Stimulated activated CD4-positive, alpha-beta T cell treated with anti-CD3 and anti-CD28 coated beads, Interleukin-15, amount 100 ng/mL, for 24 hours (primary cell): ENCODE measurements at places on chromosomes 4 and X.

DNA sequence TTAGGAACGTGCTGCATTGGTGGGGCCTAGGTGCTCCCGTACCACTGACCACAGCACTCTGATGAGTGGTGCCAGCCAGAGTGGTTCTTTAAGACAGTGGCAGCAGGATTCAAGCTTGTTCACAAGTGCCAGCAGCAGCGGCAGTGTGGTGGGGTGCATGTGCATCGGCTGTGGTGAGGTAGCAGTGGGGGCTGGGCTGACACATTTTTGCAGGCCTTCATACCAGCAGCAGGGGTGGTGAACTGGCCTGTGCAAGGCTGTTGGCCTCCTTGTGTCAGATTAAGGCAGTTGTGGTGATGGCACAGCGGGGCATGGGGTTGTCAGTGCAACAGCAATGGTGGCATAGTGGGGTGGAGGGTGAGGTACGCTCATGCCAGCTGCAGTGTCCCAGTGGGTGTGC is 131.4 kb downstream of the PABPC4L start:
- no peak for DNase-seq

GRCh38 chr4:10346023-10346422 is 111.2 kb downstream of the ZNF518B start:
- no peak for DNase-seq

DNA sequence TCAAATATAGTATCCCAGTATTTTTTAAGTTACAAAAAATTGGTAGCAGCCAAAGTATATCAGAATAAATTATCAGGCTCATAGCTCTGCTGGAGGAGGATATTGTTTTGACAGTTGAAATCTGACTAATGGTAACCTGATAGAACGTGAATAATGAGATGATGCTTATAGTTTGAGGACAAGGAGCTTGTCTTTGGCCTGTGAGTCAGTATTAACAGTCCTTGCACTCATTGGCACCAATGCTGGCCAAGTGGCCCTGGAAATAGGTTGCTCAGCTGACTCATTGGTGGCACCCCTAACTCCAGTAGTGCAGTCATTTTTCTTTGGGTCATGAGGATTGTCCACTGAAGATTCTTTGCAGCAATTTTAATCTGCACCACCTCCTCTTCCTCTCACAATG is 203.3 kb upstream of the JADE1 start:
- no peak for DNase-seq

- DNase-seq, result no peak
Measured at GRCh38 chrX:52355108-52355507, 13.7 kb upstream of the XAGE2 start.

GRCh38 chrX:22366166-22366702 is 93.5 kb downstream of the CBLL2 start:
- DNase-seq, result no peak

DNA sequence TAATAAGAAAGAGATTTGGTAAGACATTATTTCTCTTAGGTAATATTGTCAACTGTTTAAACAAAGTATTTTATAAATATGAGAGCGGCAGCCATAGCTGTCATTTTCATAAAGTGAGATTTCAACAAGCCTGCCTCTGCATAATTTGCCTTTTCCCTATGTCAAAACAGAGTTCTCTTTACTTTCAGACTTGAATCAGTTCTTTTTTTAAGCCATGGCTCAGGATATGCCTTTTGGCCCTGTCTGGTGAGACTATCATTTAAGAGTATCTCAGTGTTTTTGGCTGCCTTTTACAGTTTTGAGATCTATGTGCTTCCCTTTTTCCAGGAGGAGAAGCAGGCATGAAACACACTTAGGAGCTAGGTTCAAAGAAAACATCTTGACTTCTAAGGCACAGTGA is 7.5 kb upstream of the GUCY1A1 start:
- no peak for DNase-seq

DNA sequence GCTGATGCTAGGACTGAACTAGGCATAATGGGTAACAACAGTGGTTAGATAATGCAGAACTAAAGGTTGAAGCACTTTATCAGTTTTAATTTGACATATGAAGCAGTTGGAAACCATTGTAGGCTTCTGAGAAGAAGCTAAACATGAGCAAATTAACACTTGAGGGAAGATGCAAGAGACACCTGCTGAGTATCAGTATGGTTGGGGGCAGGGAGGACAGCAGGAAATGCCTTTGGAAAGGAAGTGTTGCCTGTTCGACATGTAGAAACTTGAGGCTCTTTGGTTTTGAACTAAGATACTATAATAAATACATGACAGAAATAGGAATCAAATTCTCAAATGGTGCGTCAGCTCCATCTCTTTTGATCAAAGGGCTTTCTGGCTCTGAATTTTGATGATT is 115.6 kb downstream of the FHIP1A start:
- no peak for DNase-seq

GRCh38 chr4:98143001-98143899 is at the start of gene STPG2:
Gene STPG2, minus strand, starts transcription at chr4:98143476.
- DNase-seq, result peak; percentile 96
